B cell (primary cell): ENCODE measurements at places on chromosomes 16 and 17.

- no peak for DNase-seq
These were observed 5.7 kb downstream of the CDC6 start for GRCh38 chr17:40293363-40293762.

- DNase-seq: no peak
These were observed 21.8 kb downstream of the CACNA1H start for GRCh38 chr16:1174477-1175357.

- DNase-seq: no peak
These were observed 35.0 kb downstream of the ITGB3 start for GRCh38 chr17:47288531-47289116.

- DNase-seq: no peak
These were observed 9.2 kb downstream of the TANC2 start for GRCh38 chr17:62975206-62975605.

DNA sequence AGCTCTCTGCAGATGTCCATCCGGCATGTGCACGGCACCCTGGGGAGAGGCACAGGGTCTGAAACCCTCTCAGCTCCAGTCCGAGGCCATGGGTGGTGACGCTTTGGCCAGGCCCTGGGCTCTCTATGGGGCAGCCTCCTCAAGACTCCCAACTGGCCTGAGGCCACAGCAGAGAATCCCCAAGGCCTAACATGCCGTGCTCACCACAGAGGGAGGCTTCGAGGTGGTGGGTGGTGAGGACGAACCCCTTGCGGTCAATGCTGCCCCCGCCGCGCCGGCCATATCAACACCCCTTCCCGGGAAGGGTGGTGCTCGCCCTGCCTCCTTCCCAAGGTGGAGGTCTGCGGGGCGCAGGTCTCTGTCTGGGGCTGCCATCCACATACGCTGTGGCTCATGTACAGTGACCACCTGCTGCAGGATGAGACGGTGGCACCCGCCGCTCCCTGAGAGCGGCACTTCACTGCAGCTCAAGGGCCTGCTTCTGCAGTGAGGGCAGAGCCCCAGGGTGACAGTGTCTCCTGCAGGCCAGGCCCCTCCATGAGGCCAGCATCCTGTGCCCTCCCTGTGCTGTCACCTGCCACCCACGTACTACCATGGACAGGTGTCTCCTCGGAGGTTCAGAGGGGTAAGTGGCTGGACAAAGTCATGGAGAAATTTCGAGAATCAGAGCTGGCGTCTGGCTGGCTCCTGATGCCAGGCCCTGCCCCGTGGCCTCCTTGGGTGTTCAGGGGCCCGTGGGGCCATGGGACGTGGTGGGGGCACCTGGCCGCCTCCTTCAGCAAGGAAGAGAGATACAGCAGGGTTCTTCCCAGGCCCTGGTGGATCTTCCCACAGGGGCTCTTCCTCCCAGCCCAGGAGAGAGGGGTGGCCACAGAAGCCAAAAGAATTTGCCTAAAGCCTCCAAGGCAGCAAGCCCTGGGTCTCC lies 54.6 kb upstream of the ACSF3 start:
- DNase-seq: no peak

DNA sequence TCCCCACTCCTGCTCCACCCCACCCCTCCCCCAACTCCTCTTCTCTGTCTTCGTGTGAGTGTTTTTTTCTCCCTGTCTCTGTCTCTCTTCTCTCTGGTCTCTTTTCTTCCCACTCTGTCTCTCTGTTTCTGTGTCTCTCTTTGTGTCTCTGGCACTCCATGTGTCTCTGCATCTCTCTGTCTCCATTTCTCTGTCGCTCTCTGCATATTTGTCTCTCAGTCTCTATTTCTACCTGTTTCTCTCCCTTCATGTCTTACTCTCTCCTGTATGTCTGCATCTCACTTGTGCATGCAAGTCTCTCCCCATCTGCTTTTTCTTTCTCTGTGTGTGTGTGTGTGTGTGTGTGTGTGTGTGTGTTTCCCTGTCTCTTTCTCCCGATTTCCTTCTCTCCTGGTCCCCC lies 68.2 kb downstream of the LYRM1 start:
- DNase-seq: no peak

- DNase-seq: no peak
These were observed 16.4 kb downstream of the TELO2 start for GRCh38 chr16:1509307-1510221.

DNA sequence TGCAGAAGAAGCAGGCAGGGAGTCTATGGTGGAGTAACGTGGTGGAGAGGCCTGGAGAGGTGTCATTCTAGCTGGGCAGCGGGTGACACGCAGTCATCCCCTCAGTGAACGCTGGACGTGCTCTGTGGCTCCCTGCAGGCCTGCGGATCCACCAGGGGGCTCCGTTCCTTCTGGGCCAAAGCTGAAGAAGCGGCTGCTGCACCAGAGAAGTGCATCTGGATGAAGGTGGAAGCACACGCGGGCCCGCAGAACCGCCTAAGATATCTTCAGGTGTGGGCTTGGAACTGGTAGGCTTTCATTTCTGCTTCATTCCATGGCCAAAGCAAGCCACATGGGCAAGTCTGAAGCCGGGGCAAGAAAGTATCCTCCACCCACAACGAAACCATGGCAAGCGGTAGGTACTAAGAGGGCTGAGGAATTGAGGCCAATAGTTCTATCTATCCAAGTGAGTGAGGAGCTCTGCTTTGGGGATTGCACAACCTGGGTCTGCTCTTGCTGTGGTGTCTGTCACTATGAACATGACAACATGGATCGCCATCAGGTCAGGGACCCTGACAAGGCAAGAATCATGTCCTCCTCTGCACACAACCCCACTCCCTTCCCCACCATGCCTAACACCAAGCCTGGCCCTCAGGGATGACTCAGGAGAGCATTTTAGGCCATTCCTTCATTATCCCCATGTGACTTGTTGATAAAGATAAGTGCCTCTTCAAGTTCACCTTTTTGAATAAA lies 78.9 kb upstream of the FBXO47 start:
- DNase-seq: no peak

GRCh38 chr16:11788914-11789313 lies 8.1 kb downstream of the ZC3H7A start:
- no peak for DNase-seq

DNA sequence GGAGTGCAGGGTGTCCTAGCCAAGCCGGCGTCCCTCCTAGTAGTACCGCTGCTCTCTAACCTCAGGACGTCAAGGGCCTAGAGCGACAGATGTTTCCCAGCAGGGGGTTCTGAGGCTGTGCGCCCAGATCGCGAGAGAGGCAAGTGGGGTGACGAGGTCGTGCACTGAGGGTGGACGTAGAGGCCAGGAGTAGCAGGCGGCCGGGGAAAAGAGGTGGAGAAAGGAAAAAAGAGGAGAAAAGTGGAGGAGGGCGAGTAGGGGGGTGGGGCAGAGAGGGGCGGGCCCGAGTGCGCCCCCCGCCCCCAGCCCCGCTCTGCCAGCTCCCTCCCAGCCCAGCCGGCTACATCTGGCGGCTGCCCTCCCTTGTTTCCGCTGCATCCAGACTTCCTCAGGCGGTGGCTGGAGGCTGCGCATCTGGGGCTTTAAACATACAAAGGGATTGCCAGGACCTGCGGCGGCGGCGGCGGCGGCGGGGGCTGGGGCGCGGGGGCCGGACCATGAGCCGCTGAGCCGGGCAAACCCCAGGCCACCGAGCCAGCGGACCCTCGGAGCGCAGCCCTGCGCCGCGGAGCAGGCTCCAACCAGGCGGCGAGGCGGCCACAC lies at the start of gene MMP2:
TSS of gene MMP2 (plus strand) at position 372 of the 603 bp plus-strand sequence. CDS start 282 bp downstream, outside the sequence.
- no peak for DNase-seq
